ENCODE measurements at places on chromosomes 3 and 15.

DNA sequence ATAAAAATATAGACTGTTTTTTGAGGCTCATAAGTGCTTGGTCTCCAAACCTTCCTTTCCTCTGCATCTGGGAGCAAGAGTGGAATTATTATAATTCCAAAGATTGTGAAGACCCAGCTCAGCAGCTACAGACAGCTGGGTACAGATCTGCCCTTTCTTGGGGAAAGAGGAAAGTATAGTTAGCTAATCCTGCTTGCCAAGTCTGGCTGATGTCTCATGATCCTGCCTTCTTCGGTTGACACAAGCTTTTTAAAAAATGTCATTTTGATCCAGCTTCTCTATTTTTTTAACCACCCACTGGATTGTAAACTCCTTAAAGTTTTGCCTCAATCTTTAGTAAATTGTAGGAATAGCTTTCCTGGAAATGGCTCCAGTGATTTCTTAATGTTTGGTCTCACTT is 181.1 kb downstream of the LRTM1 start:
- DNase-seq: no peak

- DNase-seq: no peak
Measured at GRCh38 chr15:87777054-87777561, 479.4 kb downstream of the NTRK3 start.

GRCh38 chr3:103440539-103441203 is 1005.9 kb downstream of the ZPLD1 start:
- DNase-seq: no peak

DNA sequence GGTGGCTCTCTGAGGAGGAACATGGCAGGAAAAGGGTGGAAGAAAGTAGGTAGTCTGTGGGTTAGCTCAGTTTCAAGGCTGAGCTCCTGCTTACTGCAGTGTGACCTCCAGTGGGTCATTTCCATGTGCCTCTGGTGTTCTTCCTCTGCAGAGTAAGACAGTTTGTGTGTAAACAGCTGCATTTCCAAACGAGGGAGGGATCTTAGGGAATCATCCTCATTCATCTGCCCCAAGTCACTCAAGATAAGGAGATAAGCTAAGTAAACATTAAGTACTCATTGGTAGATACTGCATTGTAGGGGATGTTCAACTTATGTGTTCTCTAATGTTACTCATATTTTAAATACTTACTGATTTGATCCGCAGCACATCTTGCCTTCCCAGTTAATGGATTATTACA is 83.6 kb downstream of the CLSTN2 start:
- no peak for DNase-seq

DNA sequence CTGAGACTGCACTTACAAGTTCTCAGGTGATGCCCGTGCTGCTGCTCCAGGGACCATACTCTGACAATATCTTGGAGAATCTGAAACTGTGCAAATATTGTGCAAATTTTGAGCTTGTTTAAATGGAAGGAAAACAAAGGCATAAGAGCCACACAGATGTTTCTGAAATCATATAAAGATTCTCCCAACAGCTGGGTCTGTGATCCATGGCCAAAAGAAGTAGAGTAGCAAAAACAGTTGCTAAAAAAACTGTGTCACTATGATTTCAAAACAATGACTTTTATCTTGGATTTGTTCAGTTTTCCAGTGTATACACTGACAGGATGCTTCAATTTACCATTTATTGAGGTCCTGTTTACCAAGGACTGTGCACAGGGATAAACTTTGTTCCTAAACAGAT is 25.3 kb downstream of the NPTN start:
- DNase-seq: no peak

DNA sequence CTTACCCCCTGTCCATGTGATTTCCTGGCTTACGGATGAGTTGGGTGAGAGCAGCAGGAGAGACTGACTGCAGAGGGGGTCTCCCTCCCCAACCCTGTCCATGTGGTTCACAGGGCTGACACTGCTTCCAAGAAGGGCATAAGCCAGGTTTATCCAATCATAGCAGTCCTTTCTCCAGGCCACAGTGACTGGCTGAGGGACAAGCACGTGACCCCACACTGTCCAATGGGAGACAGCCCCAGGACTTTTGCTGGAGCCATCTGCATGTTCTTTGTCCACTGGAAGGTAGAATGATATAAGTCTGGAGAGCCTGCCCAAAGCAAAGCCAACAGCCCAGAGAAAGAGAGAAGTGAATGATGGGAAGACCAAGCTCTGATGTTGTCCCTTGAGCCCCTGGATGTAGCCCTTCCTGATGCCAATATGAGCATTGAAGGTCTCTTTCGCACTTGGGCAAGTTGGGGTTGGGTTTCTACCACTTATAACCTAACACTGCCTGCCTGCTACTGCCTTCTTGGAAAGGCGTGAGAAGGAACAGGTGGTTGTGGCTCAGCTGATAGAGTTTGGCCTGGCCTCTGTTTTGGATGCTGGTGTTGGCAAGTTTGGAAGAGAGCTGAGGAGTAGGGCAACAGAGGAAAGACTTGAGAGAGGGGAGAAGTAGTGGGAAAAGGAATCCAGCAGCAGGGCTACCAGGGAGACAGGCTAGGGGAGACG is 41.3 kb upstream of the GRIP2 start:
- no peak for DNase-seq

- no peak for DNase-seq
Measured at GRCh38 chr15:65306551-65306950, 2.1 kb downstream of the RNU5B-1 start.

DNA sequence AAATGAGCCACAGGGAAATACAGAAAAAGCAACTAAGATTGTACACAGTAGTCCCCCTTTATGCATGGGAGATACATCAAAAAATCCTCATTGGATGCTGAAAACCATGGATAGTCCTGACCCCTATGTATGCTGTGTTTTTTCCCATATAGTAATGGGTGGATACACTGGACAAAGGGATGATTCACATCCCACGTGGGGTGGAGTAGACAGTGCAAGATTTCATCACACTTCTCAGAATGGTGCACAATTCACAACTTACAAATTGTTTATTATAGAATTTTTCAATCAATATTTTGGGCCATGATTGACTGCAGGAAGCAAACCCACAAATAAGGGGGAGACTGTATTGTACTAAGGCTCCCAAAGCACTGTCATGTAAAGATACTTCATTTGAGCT is 224.4 kb upstream of the STRIT1 start:
- DNase-seq: no peak

GRCh38 chr15:28101983-28102441 is 2.9 kb upstream of the OCA2 start:
- no peak for DNase-seq

DNA sequence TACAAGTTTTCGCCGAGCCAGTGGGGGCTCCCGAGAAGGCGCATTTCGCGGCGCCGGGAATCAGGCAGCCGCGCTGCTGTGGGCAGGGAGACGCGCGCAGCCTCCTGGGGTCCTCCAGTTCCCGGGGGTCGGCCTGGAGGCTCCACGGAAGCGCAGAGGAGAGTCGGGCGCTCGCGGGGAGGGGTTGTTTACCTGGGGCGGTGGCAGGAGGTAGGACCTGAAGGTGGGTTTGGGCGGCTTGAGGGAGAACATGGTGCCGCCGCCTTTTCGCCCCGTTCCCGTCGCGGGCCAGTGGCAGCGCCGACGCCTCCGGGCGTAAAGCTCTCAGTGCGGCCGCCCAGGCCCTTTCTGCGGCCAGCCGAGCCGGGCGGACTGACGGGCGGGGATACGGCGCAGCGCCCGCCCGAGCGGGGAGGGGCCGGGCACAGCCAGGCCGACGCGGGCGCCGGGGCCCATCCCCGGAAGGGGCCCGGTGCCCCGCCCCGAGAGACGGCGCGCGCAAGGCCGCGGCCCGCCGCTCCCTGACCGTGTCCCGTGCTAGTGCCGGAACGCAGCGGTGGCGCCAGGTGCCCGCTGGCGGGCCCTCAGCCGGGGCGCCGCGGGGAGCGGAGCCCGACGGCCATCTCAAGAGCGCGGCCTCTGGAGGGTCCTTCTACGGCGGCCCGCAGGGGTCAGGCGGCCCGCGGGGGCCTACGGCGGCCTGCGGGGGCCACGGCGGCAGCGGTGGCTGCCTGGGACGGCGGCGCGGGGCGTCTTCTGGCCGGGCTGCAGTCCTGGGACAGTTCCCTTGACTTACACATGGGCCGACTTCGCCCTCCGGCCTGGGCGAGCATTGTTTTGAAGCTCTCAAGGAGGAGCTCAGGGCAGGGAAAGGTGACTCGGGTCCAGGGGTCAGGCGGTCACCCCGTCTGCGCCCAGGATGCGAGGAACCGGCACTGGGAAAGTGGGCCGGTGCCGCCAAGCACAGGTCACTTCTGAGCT is at the start of gene MTMR10:
Gene MTMR10, minus strand, starts transcription at position 374 of the 981 bp plus-strand sequence. Its CDS starts 122 bp downstream, at position 252.
- DNase-seq: peak; percentile 48

DNA sequence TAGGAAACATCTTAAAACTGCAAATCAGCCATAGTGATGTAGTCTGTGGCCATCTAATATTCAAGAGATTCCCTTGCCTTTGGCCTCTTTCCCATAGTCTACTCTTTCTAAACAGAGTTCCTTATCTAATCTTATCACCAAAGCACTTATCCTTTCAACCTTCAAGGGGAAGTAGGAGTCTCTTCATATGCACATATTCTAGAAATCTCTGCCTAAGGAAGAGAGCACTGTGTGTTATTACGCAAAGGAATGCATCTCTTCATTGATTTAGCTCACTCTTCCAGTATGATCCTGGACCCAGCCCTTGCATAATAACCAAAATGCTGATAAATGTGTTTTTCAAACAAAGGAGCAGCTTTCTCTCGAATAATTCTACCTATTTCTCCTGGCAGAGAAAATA is 253.7 kb upstream of the TPRG1 start:
- no peak for DNase-seq

- no peak for DNase-seq
Measured at GRCh38 chr3:145017959-145018358, 1046.3 kb downstream of the DIPK2A start.

DNA sequence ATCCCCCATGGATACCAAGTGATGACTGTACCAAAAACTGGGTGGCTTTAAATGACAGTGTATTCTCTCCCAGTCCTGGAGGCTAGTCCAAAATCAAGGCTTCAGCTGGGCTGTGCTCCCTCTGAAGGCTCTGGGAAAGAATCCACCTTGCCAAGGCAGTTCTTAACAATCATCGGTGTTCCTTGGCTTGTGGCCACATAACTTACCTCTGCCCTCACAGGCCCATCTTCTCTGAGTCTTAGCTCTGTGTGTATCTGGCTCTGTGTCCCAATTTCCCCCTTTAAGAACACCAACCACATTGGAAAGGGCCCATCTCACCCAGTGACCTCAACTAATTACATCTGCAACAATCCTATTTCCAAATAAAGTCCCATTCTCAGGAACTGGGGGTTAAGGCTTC is 503.0 kb upstream of the PROK2 start:
- DNase-seq: no peak

DNA sequence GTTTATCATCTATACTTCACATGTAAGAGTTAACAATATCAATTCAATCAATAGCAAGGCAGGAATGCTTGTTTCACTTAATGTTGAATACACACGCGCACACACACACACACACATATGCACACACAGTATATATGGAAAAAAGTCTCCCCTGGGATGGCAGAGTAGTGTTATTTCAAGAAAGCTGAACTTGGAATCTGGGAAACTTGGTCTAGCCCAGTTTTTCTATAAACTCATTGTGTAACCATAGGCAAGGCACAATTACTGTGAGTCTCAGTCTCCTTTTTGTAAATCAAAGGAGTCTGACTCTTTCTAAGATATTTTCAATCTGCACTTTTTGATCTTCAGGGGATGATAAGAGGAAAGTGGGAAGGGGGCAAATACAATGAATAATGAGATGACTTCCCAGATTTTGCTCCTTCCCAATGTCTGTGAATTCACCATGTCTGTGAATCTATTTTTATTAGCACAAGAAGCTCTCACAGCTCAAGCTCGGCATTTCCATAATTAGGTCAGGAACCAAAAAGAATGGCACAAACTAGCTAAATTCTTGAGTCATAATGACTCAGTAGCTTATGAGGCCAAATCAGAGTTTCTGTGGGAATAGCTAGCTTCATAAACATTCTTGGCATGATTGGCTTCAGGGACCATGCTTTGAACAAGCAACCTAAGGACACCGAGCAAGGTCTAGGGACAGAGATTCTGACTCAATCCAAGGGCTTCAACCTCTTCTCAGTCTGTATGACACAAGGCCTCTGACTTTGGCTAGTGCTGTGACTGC is 227.4 kb upstream of the DCBLD2 start:
- no peak for DNase-seq

GRCh38 chr3:61358364-61358763 is 107.1 kb upstream of the FHIT start:
- no peak for DNase-seq

- DNase-seq: no peak
Measured at GRCh38 chr15:36978126-36978525, 122.2 kb downstream of the MEIS2 start.

GRCh38 chr3:39202094-39202493 is 9.7 kb upstream of the XIRP1 start:
- no peak for DNase-seq

DNA sequence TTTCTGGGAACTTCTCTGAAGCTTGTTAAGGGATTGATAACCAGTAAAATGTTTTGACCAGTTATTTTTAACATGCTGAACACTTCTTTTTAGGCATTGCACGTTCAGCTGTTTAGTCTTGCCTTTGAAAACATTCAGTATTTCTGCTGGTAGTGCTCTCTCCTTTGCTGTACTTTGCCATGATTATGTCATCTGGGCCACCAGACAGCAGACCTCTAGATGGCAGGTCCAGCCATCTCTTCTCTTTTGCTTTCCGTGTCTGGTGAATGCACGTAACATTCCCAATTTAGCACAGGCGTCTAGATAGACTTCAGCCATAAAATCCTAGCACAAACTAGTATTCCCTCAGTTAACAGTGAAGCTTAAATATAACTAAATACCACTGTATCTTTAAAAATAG is 57.8 kb downstream of the RAB7A start:
- no peak for DNase-seq

GRCh38 chr15:40121911-40122638 is 13.4 kb upstream of the BMF start:
- DNase-seq: no peak

DNA sequence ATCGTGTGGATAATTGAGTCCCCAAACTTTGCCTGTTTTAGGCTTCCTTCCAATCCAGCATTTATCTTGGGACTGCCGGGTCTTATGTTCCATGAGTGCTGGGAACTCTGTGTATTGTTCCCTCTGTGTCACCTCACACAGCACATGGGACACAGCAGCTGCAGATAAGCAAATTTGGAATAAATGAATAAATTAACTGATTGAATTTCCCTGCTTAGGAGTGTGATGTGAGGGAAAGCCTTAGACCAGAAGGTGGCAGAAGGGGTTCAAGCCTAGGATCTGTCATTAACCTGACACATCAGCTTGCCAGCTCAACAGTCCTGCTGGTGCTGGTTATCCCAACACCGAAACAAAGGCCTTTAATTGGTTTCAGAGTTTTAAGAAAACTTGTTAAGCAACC is 114.3 kb downstream of the OXSM start:
- no peak for DNase-seq

- DNase-seq: peak; percentile 7
Measured at GRCh38 chr15:32994810-32995424, 199.6 kb downstream of the FMN1 start.

- DNase-seq: peak; percentile 94
Measured at GRCh38 chr3:114706591-114707232, 412.9 kb downstream of the TIGIT start.

DNA sequence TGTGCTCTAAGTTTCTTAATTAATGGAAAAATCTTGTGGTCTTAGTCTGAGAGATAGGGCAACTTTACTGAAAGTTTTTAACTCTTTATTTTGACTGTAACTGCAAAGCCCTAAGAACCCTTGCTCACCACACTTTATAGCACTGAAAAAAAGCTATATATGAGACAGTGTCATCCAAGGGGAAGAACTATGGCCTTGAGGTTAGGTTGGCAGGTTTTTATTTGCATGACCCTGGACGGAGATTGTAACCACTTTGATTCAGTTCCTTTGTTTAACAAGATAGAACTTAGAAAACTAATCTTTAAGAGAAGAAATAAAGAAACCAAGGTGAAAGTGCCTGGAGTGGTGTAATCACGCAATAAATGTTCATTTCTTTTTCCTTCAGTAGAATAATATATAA is 30.6 kb upstream of the LYSMD4 start:
- peak; percentile 39 for DNase-seq

Measured in HepG2 (cell line).